NCI-H2171 (cell line): ENCODE measurements at places on chromosomes 12 and 14.
A peak's percentile ranks its signal among the peaks of the same experiment; 100 is the strongest.

- no peak for DNase-seq
Measured at GRCh38 chr12:14317362-14318146, 47.9 kb upstream of the ATF7IP start.

DNA sequence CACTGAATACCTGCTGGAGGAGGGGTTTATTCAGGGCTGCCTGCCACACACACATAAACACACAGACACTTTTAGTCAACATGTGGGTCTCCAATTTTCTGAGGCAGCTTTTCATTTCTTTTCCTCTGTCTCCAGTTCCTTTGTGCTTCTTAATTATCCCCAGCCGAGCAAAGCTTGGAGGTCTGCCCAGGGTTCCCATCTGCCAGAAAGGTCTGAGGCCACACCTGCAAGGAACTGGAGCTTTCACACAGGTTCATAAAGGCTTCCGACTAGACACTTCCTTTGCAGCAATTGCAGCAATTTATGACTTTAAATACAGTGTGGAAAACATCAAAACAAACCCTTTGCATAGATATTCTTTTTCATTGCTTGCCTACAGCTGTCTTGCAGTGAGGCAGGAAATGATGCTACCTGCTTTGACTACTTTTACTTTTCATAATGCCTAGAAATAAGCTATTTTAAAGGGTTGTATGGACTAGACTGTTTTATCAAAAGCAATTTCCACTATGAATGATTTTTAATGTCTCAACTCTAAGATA, 1318.9 kb downstream of the AACS start:
- peak; percentile 7 for DNase-seq

GRCh38 chr12:132489078-132489601, 811 bp upstream of the FBRSL1 start:
- no peak for DNase-seq

GRCh38 chr12:2117541-2117940, 64.8 kb downstream of the CACNA1C start:
- no peak for DNase-seq

DNA sequence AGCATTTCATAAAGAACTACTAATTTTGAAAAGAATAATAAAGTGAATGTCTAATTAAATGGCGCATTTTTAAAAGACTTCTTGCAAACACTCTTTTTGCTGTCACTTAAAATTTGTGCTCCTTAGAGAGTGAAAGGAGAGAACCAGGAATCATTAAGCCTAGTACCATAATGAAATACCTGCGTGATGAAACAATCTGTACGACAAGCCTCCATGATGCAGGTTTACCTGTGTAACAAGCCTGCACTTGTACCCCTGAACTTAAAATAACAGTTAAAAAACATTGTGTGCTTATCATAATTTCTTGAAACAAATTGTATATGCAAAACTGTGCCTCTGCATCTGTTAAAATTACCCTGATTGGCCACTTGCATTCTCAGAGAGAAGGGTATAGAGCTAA, 108.1 kb downstream of the MGAT4C start:
- no peak for DNase-seq

GRCh38 chr12:131276501-131277185, 322.9 kb downstream of the ADGRD1 start:
- DNase-seq, result no peak

GRCh38 chr12:74890237-74890599, 319.4 kb downstream of the KCNC2 start:
- no peak for DNase-seq
